Astrocyte of the cerebellum (primary cell): ENCODE measurements at places on chromosomes 13 and 19.

- no peak for DNase-seq
Observed at GRCh38 chr19:22610121-22610520, 24.0 kb upstream of the ZNF492 start.

GRCh38 chr19:41910992-41911888 is 17.0 kb downstream of the ERFL start:
- DNase-seq: no peak

GRCh38 chr13:73991384-73991783 is 142.8 kb downstream of the KLF12 start:
- DNase-seq: no peak

DNA sequence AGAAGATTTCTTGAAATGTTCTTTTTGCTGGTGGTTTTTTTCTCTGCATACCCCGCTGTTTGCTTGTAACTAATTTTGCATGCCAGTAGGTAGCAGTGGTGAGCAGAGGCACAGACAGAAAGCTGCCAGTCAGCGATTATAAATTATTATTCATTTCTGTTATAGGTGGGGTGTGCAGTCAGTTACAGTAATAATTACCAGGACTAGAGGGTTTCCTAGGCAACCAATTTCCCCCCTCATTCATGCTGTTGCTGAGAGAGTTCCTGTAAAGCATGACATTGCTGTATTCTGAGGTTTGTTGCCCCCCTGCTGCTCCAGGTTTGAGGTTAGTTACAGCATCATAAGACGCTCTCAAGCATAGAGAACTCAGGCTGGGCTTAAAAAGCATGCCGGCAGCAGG is 104.5 kb downstream of the URI1 start:
- DNase-seq: peak; percentile 88

- no peak for DNase-seq
Observed at GRCh38 chr19:4640247-4641000, 1.1 kb downstream of the TNFAIP8L1 start.

- no peak for DNase-seq
Observed at GRCh38 chr13:58313219-58313618, 681.7 kb downstream of the PCDH17 start.

- no peak for DNase-seq
Observed at GRCh38 chr19:16325641-16326400, 1.2 kb downstream of the KLF2 start.

DNA sequence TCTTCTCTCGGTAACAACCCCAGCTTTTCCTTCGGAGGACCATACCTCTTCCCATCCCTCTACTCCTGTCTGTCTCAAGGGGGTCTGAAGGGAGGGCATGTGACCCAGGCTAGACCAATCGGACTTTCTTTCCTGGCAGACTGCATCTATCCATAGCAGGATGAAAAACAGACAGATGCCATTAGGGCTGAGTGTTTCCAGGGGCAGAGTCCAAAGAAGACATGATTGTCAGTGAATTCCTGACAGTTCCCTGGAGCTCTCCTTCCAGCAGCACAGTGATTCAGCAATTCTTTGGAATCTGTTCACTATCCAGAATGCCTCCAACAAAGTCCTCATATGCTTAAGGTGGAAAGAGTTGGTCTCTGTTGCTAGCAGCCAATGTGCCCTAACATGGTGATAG is 189.8 kb downstream of the KCTD12 start:
- DNase-seq: no peak

DNA sequence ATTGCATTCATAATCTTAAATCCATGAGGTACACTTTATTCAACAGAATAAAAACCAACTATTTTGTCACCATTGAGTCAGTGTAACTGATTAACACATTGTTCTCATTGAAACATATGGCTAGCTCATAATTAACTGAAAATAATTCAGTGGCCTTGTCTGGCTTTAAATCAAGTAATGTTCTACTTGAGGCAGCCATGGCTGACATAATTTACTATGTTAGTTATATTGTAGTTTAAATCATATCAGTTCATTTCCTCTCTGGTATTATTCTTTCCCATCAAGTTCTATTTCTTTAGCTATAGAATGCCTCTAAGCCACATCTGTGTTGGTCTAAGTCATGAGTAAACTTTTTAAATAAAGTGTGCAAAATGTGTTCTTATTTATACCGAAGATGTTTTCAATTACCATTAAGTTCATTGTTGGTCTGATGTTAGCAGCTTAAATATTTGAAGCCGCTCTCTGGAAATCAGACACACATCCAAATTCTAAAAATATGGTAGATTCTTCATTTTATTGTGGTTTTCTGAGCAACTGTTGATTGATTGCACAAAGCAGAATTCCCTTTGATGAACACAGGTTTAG is 393.7 kb downstream of the GPC6 start:
- no peak for DNase-seq

- DNase-seq: no peak
Observed at GRCh38 chr13:114140131-114140905, 7.9 kb upstream of the RASA3 start.

DNA sequence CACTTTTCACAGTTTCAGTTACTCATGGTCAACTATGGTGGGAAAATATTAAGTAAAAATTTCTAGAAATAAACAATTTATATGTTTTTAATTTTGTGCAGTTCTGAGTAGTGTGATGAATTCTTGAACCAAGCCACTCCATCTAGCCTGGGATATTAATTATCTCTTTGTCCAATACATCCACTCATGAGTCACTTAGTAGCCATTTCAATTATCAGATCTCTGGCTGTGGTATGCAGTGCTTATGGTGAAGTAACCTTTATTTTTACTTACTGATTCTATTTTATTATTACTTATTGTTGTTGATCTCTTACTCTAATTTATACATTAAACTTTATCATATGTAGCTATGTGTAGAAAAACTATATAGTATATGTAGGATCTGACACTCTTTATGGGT is 128.9 kb upstream of the KLHL1 start:
- DNase-seq: no peak
